ENCODE measurements at places on chromosomes 16 and 17.

- DNase-seq = no peak
These were observed 297.1 kb downstream of the HS3ST4 start for GRCh38 chr16:25988882-25989281.

DNA sequence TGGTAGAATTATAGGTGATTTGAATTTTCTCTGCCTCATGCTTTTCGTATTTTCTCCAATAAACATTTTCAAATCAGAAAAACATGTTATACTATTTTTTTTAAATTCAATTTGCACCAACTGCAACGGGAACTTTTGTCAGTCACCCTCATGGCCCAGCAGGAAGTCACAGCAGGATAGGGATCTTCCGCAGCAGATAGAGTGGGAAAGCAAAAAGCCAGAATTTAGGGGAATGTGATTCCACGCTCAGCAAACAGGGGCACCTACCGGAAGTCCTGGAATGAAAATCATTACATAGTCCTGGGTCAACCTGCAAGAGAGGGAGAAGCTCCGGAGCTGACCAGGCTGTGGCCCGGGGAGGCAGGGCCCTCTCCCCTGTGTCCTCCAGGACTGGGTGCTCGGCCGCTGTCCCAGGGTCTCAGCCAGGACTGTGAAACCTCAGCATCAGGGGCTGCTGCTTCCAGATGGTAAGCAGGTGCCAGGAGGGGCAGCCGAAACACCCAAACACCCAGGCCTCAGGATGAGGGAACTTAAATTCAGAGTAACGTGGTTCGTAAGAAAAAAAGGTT lies 3.9 kb downstream of the SLC47A2 start:
- DNase-seq = no peak

GRCh38 chr17:17723354-17724261 lies 42.4 kb downstream of the RAI1 start:
- DNase-seq = peak; percentile 56

DNA sequence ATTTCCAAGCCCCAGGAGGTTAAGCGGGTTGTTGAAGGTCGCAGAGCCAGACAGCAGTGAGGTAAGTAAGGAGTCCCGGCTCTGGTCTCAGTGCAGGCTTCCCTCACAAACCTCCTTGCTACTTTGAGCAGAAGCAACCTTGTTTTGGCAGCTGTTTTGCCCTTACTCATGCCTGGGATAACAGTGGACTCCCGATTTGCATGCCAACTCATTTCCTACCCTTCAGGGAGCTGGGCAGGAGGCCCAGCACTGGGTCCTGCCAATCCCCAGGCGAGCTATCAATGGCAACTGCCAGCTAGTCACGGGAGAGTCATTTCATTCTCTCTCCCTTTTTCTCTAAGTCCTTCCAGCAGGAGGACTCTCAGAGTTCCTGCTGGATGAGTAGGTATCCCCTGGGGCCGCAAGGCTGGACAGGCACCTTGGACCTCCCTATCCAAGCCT lies 72.0 kb upstream of the KSR1 start:
- DNase-seq = peak; percentile 97

- no peak for DNase-seq
These were observed 36.7 kb upstream of the SREBF1 start for GRCh38 chr17:17873450-17873991.
